ENCODE measurements at places on chromosomes 13 and 19.

- no peak for DNase-seq
These were observed 8.5 kb upstream of the ZNF83 start for GRCh38 chr19:52646571-52647217.

- no peak for DNase-seq
These were observed 94.2 kb downstream of the ZDHHC20 start for GRCh38 chr13:21364916-21365315.

DNA sequence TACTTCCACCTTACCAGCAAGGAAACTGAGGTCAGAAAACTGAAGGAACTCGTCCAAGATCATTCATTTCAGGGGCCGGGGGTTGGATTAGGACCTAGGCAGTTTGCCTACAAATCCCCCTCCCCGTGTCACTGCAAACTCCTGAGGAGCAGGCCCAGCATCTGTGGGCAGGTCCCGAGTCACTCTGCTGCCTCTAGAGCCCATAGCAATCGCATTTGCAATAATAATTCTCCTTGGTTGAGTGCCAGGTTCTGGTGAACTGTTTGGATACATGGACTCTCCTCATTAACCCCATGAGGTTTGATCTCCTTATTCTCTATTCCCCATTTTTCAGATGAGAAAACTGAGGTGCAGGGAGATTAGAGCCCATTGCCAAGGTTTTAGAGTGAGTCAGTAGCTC lies 903 bp downstream of the PIN1 start:
- no peak for DNase-seq

- DNase-seq: no peak
These were observed 26.3 kb downstream of the SKA3 start for GRCh38 chr13:21150013-21150412.

DNA sequence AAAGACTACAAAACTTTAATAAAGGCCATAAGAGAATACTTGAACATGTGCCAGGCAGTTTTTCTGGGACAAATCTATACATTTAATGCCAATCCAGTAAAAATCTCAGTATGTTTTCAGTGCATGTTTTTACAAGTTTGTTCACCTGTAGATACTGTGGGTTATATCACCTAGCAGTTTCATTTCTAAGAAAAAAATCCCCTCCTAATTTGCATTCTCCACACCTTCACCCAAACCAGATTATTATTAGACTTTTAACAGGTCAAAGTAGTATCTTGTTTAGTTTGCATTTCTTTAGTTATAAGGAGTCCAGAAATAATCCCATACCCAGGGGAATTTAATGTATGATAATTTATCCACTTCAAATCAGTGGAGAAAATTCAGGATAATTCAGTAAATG lies 17.0 kb upstream of the LPAR6 start:
- DNase-seq: no peak

GRCh38 chr19:2774953-2775555 lies 8.0 kb downstream of the SGTA start:
- no peak for DNase-seq

DNA sequence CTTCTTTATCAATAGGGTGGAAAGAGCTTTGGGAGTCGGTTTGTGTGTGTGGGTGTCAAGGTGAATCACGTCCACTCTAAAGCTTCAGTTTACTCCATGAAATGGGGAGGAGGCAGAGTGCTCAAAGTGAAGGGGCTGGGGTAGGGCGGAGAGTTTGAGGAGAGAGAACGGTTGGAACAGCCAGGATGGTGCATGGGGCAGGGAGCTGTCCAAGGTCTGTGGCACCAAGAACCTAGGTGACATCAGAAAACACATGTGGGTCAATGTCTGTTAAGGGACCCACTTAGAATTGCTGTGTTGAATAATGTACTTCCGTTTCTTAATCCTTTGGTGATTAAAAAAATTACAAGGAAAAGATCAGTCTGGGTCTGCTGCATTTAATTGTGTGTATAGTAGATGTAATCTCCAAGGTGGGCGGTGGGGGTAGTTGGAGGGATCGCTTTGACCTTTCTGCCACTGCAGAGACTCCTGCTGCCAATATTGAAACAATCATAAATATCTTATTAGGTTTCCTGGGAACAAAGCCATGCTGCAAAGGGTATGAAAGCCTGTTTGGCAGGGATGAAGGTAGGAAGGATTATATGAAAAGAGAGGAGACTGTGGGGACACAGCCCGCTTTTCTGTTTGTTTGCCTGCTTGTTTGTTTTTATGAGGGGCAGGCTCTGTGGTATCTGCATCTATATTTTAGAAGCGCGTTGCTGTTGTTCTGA lies 122.3 kb downstream of the ATP8A2 start:
- no peak for DNase-seq

GRCh38 chr19:28242317-28242927 lies 970.5 kb downstream of the UQCRFS1 start:
- DNase-seq: no peak

DNA sequence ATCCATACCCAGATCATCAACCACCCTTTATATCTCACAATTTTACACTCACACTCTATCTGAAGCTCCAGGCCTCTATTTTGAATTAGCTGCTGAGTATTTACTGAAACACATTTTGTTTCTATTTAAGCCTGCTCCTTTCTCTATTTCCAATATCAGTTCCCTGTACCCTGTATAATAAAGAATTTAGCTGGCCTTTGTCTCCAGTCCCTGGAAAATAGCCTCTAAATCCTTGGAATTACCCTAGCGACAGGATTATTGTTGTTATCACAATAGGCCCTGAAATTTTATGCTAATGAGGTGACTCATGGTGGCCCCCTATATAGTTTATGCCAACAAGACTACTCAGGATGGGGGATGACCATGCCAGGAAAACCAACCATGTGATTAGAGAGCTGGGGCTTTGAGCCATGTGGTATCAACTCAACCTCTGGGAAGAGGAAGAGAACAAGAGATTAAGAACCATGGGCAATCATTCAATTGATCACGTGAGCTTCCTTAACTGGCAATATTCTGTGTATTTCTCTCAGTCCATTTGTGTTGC lies 72.7 kb downstream of the KATNAL1 start:
- DNase-seq: no peak

GRCh38 chr13:33512880-33513554 lies 227.5 kb upstream of the STARD13 start:
- DNase-seq: no peak

DNA sequence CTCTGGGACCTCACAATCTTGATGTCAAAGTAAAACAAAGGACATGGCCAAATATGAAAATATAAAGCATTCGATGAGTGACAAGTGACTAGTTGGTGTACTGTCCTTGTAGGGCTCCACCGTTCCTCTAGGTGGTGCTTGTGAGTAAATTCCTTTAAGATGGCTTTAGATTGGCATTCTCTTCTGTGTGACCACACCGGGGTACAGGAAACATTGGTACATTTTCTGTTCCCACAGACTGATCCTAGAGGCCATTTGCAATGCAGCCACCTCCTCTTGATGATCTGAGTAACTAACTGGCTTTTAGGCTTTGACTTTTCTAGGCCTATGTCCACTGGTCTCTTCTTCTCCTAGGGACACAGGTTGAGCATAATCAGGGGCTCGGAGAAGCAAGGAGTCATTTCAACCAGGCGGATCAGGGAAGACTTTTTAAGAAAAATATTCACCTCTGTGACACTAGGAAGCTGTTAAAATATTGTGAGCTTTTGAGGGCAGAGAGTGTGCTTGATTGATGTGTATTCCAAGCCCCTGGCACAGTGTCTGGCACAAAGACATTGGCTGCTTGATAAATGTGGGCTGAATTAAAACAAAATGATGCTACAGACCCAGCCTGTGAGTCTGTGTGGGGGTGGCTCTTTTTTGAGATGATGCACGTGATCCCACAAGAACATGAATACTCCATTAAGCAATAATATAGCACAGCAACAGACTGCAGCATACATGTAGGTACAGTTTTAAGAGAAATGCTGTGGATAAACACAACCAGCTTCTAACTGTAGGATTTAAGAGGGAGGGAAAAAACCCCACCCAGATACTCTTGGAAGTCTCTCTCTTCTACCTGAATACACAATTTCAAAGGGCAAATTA lies 21.0 kb downstream of the EPSTI1 start:
- peak; percentile 3 for DNase-seq

- DNase-seq: no peak
These were observed 393.8 kb downstream of the TSHZ3 start for GRCh38 chr19:30955112-30956104.

DNA sequence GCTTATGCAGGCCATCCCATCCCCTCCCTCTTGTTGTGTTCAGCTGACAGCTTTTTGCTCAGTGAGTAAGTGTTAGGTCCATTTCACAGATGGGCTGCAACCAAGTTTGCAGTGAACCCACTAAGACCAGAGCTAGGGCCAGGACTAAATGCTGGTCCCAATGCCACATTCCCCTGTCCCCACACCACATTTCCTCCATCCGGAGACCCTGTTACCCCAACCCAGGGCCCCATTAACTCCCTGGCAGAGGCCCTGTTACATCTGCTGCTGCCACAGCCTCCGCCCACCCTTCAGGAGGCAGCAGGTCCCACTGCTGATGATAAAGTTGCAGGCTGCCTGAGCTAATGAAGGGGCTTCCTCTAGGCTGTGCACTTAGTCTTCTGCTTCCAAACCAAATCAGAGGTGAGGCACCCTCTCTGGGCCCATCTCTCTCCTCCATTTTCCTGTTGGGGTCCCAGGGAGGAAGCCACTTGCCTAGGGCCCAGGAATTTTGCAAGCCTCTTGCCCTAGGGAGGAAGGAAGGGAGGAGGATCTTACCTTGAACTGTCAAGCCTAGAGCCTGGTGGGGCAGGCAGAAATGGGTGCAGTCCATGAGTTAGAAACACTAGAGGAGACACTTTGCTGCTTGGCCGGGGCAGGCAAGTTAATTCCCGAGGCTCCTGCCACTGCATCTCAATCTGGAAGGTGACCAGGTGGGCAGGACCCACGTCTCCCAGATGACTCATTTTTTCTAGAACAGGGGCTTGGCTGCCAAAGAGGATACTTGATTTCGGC lies 3.4 kb upstream of the USF2 start:
- no peak for DNase-seq

GRCh38 chr19:46732966-46733689 lies 12.7 kb upstream of the FKRP start:
- DNase-seq: no peak

DNA sequence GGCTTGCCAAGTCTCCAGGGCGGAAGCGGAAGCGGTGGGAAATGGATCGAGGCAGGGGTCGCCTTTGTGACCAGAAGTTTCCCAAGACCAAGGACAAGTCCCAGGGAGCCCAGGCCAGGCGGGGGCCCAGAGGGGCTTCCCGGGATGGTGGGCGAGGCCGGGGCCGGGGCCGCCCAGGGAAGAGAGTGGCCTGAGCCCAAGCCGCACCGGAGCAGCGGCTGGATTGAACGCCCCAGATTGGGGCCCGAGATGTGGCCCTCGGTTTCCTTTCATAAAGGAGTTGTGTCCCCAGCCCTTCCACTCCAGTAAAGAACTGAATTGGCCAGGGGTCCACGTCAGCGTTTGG lies 548 bp upstream of the P2RY11 start:
- no peak for DNase-seq

DNA sequence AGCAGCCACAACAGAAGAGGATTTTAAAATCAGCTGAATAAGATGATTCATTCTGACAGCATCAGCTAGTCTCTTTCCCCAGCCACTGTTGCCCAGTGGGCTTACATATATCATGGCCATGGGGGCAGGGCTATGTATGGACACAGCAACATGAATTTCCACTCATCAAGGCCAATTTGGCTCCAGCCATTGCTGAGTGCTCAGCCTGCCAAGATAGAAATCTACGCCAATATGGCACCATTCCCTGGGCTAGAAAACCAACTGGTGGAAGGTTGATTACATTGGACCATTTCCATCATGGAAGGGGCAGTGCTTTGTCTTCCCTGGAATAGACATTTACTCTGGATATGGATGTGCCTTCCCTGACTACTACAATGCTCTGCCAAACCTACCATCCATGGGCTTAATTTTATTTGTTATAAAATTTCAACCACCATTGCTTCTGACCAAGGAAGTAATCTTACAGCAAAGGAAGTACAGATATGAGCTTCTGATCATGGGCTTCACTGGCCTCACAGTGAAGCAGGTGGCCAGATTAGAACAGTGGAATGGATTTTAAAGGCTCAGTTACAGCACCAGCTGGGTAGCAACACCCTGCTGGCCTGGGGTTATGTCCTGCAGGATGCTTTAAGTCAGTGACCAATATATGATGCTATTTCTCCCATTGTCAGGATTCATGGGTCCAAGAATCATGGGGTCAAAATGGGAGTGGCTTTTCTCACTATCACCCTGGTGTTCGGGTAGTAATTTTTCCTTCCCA lies 9.8 kb upstream of the ALOX5AP start:
- peak; percentile 29 for DNase-seq

- no peak for DNase-seq
These were observed 3.2 kb downstream of the AXL start for GRCh38 chr19:41222240-41222639.
